Effector CD8-positive, alpha-beta T cell (primary cell): ENCODE measurements at places on chromosomes 12 and 14.

GRCh38 chr12:41604830-41605229, 416.7 kb downstream of the PDZRN4 start:
- no peak for DNase-seq

GRCh38 chr12:111031916-111032590, 111.7 kb upstream of the MYL2 start:
- DNase-seq = no peak

- no peak for DNase-seq
Measured at GRCh38 chr14:69325646-69326265, 65.8 kb downstream of the GALNT16 start.

DNA sequence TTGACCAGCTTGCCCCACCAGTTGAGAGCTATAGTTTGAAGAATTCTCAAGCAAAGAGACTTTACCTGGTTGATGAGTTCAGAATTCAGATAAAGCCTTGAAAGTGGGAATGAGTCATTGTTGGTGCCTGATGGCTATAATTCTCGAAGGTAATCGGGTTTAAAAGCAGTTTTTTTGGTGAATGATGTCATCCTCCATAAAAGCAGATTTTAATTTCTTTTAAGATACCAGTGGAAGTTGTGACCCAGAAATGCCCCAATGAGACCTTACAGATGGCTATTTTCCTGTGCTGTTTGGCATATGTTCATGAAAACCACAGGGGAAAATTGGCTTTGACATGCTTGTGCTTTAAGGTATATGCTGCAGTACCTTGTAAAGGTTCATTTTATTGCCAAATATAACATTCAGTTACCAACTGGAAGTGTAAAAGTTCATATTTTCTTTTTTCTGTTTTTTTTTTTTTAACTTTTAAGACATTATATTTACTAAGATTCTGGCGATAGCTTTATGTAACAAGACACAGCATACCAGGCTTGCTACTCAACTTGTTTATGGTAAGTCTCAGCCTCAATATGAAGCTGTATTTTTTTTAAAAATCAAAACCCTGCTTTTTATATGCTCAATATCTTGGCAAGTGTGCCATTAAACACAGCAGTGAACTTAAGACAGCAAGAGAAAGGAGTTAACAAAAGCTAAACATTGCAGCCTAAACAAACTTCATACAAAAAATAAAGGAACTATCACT, 119.3 kb downstream of the LMNTD1 start:
- no peak for DNase-seq

DNA sequence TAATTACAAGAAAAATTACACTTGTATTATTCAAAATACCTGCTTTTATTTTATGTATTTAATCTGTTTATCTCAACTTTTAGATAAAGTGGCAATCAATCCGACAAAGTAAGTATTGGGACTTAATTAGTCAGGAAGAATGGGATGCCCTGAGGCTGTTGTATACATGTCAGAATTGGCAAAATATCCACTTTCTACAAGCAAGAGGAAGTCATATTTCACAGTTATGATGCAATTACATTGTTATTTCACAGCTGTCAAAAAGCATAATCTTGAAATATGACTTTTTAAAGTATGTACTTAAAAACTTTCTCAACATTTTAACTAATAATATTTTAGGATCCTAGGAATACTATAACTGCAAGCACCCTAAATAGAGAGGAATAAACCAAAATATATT, 357.1 kb upstream of the MGAT4C start:
- DNase-seq = no peak

GRCh38 chr12:98354520-98355035, 160.8 kb upstream of the TMPO start:
- no peak for DNase-seq

- no peak for DNase-seq
Measured at GRCh38 chr12:31890295-31891285, 68.6 kb upstream of the RESF1 start.

DNA sequence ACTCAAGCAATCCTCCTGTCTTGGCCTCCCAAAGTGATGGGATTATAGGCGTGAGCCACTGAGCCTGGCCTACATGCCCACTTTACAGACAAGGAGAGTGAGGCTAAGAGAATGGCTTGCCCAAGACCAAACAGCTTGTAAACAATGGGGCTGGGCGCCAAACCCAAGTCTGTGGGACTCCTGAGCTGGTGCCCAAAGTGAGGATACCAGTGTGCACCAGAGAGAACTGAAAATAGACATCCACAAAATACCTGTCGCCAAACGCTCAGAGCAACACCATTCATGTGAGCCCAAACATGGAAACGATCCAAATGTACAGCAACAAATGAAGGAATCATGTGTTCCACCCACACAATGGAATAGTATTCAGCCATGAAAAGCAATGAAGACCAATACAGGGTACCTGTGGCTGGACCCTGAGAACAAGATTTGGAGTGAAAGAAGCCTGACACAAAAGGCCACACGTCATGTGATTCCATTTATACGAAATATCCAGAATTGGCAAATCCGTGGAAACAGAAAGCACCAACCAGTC, 38.2 kb downstream of the CCNK start:
- no peak for DNase-seq

DNA sequence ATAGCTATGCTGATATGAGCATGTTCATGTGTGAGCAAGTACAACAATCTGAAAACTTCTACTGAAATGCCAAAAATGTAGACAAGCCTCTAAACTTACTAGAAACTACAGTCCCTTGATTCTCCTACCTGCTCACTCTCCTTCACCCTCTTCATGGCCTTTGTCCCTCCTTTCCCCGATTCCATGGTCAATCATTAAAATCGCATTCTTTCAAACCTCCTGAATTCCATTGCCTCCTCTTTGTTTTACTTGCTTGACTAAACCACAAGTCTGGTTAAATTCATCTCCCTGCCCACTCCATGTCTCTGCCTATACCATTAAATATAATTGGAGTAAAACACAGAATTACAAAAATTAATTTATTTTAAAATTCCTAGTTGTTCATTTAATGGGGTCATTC, 33.0 kb upstream of the SSTR1 start:
- no peak for DNase-seq

GRCh38 chr12:10190558-10191388, 11.9 kb downstream of the TMEM52B start:
- DNase-seq = peak; percentile 7

GRCh38 chr12:14664434-14665023, 31.9 kb downstream of the GUCY2C start:
- no peak for DNase-seq

DNA sequence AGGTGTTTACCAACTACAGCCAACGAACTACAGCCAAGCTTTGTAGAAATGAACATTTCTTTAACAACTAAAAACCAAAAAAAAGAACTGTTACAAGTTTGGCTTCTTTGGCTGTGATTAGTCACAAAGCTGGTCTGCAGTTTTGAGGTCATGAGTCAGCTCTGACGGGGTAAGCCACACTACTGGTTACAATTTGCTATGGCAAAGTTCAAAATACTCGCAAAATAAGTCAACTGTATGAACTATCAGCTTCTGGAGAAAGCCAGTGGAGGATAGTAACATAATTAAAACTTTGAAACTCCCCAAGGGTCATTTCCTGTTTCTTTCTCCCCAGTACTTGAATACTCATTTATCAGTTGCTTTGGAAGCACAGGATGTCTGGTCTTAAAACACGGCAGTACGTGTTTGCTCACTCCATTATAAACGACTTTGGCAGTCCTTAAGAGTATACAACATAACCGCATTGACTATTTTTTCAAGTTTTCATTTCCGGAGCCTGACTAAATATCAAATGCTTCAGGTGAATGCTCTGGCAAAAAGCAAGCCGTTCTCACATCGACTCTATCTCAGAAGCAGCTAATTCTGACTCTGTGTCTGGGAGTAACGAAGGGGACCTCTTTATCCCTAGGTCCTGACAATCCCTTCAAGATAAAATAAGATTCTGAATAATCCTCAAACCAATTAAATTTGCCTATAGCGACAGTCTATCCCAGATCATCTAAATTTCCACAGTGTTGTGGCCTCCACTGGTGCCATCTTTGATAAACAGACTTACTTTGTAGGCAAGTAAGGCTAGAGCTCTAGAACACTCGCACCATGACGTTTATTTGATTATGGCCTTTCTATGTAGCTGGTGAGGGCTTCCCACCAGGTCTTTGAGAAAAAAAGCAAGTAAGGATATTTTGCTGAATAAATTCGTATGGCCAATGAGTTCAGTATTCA, 10.6 kb downstream of the PHLDA1 start:
- DNase-seq = no peak

DNA sequence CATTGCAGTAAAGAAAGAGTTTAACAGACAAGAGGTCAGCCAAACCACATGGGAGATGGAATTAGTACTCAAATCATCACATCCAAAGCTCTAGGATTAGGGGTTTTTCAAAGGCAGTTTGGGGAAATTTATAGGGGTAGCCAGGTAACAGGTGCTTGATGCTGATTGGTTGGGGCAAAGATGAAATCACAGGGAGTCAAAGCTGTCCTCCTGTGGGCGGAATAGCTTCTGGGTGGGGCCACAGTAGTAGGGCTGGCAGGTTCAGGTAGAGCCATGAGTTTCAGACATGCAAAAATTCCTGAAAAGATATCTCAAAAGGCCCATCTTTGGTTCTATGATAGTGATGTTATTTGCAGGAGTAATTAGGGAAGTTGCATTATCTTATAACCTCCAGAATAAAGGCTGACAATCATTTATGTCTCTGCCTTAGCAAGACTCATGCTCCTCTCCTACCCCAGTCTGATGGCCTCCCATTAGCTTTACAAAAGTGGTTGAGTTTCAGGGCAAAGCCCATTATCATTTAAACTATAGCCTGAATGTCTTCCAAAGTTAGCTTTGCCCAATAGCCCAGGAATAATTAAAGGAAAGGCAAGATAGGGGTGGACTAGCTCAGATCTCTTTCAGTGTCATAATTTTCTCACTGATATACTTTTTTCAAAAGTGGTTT, 42.1 kb upstream of the CNTN1 start:
- DNase-seq = no peak

DNA sequence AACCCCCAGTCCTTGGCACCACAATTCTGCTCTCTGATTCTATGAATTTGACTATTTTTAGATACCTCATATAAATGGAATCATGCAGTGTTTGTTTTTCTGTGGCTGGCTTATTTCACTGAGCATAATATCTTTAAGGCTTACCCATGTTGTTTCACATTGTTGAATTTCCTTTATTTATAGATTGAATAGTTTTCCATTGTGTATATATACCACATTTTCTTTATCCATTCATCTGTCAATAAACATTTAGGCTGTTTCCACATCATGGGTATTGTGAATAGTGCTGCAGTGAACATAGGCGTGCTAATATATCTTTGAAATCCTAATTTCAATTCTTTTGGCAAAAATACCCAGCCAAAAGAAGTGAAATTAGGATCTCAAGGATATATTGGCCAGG, 126.7 kb upstream of the SLC38A2 start:
- no peak for DNase-seq

GRCh38 chr12:113116875-113117274, 18.7 kb downstream of the RASAL1 start:
- DNase-seq = no peak

- no peak for DNase-seq
Measured at GRCh38 chr14:66709291-66709690, 201.3 kb downstream of the GPHN start.

GRCh38 chr14:68651652-68652432, 141.0 kb downstream of the ZFP36L1 start:
- DNase-seq = no peak

- no peak for DNase-seq
Measured at GRCh38 chr12:106049105-106049504, 89.6 kb downstream of the NUAK1 start.

- no peak for DNase-seq
Measured at GRCh38 chr14:61929651-61930050, 167.4 kb downstream of the SNAPC1 start.

GRCh38 chr12:32533971-32534590, 134.7 kb downstream of the FGD4 start:
- no peak for DNase-seq

DNA sequence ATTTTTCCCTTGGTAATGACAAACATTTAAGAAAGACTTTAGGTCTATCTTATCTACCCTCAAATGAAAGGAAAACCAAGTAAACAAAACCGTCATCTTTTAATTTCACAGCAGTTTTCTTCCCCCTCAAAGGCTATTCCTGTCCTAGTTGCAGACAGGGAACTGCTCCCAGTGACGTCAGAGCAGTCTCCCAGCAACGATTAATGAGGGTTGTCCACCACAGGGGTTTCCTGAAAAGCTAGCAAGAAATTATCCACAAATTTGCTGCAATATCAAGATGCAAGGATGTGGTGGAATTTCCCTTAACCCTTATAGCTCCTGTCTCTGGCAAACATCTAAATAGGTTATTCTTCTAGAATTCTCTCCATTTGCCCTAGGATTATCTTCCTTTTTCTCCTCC, 89.1 kb upstream of the STAC3 start:
- DNase-seq = no peak

GRCh38 chr12:130162745-130163460, 639 bp downstream of the FZD10 start:
- no peak for DNase-seq

DNA sequence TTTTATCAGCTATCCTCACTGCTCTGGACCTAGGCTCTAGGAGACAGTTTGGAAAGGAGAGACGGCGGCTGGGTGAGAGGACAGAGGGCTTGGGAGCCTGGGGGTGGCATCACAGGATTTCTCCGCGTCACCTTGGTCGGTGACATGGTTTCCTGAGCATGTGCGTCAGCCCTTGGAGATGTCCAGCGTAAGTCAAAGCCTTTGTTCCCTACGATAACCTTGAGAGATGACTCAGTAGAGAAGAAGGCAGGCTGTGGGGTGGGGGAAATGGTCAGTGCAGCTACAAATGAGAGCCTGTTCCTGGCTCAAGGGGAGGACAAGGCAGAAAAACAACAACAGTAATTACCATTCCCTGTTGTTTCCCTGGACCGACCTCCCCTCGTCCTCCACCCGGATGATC, 90.2 kb upstream of the TBX3 start:
- DNase-seq = no peak

GRCh38 chr12:52741375-52742195, 35.6 kb downstream of the KRT76 start:
- DNase-seq = peak; percentile 38

DNA sequence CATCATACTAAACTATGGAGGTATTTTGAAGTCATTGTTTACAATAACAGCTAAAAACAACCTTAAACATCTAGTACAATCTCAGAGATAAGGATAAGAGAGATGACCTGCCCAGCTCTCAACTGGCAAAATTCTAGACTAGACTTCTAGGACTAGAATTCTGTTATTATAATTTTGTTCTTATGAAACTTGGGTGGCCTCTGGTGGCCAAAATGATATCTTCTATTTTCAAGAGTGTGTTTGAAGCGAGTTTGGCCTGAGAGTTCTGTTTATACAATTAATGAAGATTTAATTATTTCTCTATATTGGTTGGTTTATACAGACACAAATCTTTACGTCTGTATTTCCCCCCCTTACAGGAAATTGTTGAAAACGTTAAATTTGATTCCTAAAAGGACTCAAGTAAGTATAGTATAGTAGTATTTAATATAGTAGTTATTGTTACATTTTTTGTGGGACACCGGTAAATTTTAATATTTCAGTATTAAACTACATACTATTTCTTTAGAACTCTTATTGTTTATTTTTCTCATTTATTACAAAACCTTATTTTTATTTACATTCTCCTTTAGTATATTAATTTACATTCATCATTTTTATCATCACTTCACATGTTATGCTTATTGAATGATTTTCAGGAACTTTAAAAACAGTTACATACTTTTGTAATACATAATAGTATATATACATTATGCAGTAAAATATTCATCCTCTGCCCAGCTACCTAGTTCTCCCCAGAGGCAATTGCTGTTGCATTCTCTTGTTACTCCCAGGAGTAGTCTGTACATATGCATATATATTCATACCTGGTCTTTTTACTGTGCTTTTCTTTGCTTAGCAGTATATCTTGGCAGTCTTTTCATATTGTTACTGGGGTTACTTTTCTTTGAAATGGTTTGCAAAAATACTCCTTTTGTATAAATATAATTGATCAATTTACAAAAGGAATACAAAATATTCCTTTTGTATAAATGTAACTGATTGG, 6.6 kb downstream of the PPHLN1 start:
- DNase-seq = no peak
